WTC11 (cell line): ENCODE measurements at places on chromosomes 3 and 15. TPM values are rescaled to one million over a fixed set of nuclear protein-coding genes. Genes with fewer than 3 reads are reported as not detected.
A peak's percentile ranks its signal among the peaks of the same experiment; 100 is the strongest.

The PFN2 gene
- 158 to 174 TPM (median 161 TPM) in 3 replicates for total RNA-seq

The ATP8B4 gene
- 0.23 to 0.37 TPM (median 0.27 TPM) in 3 replicates for total RNA-seq

The RARB gene
- total RNA-seq: 0.14 TPM in 1 of 3 replicates, not detected in the others

DNA sequence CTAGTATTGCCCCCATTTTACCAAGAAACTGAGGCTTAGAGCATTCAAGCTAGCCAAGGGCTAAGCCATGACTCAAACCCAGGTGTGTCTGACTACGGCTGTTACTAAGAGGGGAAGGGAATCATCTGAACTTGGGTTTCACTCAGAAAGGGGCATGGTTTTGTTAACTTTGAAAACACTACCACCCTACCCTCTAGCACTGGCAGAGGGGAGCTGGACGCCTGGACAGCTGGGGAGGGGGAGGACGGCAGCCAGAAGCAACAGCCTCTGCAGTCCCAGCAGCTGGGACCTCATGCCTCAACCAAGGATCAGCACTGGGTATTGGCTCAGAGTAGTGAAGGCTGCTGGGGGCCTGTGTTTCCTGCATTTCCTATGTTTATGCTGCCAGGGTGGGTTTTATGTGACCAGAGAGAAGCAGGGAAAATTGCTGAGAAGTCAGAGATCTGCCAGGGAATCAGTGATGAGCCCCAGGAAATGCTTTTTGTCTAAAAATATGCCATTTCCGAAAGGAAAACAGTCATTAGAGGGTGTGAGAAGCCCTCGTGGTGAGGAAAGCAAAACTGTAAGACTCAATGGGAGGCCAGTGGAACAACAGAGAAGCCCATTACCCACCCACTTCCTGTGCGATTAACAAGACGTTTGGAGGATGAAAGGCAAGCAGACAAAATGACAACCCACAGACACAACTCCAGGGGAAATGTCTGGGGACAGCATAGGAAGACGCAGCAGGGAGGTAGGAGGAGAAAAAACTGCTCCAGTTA, 41.2 kb downstream of the LIPC start:
- H3K4me1 ChIP-seq: peaks cover 22% of the 10 kb centered on the region
- H3K36me3 ChIP-seq: no peaks in the 10 kb centered on the region
- H3K27ac ChIP-seq: peak overlapping the region; percentile 54; the same call in 1 of the 2 replicates
- no peaks in the 10 kb centered on the region for H3K27me3 ChIP-seq
- no peak for DNase-seq

- no peak for DNase-seq
- no peak overlapping the region for H3K27ac ChIP-seq
- H3K36me3 ChIP-seq: no peaks in the 10 kb centered on the region
- H3K27me3 ChIP-seq: no peaks in the 10 kb centered on the region
Measured at GRCh38 chr15:58504674-58505234, 73.0 kb downstream of the LIPC start.

GRCh38 chr3:154625756-154626155, 195.8 kb upstream of the GPR149 start:
- H3K4me1 ChIP-seq: no peaks in the 10 kb centered on the region
- H3K36me3 ChIP-seq: peaks cover 1% of the 10 kb centered on the region
- H3K4me3 ChIP-seq: no peak overlapping the region
- H3K27ac ChIP-seq: no peak overlapping the region

The ESYT3 gene
- 4.4 to 6.4 TPM (median 5.7 TPM) in 3 replicates for total RNA-seq

The PLA2G4E gene
- total RNA-seq: 0.02 TPM in 1 of 3 replicates, not detected in the others

The IGDCC3 gene
- total RNA-seq: 49.2 to 53.5 TPM (median 53.5 TPM) in 3 replicates

DNA sequence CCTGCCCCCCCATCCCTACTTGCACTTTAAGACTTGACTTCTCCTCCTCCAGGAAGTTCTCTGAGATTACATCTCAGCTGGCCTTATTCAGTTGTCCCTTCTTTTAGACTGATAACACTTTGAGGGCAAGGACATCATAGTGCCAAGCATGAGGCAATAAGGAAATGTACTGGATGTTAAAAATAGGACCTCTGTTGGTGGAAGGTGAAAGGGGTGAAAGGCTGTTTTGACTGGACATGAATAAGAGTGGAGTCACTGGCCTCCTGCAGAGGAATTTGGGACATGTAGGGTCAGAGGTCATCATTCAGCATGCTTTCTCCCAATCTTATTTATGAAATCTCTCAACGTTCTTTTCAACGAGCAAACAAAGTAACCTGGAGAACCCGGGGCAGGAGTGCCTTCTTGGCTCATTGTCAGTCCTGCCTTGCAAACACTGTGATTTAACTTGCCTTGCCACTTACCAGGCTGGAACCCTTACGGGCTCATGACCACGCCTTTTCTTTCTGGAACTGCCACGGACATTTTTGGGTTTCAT, 38.6 kb downstream of the TRIM71 start:
- no peaks in the 10 kb centered on the region for H3K27me3 ChIP-seq
- peaks cover 90% of the 10 kb centered on the region for H3K4me1 ChIP-seq
- no peak for DNase-seq
- peaks cover 7% of the 10 kb centered on the region for H3K36me3 ChIP-seq

The DUOX2 gene
- total RNA-seq: 0.13 to 0.27 TPM (median 0.14 TPM) in 3 replicates

DNA sequence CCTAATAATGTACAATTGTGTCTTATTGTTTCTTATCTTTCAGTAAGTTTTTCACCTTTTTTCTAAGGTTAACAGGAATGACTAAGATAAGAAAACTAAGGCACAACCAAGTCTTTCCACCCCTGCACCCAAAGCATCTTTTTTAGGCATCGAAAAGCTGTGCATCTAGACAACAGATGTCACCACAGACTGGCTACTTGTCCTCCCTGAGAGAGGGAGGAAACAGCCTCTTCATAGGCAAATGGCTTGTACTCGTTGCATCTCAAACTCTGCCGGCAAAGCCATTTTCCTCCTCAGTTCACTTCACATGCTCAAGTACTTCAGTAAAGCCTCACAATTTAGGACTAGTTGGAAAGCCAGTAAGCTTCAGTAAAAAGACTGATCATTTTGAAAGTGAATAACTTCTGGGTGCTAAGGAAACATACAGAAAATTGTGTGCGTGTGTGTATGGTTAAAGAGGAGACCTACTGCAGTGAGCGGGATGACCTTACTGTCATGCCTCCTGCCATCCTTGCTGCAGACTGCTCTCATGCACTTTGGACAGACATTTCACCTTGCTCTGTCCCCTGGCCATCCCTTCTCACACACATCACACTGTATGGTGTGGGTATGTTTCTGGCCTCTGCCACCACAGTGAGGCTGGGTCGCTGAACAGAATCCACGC, 36.5 kb upstream of the HACD2 start:
- H3K4me3 ChIP-seq: no peak overlapping the region
- peaks cover 25% of the 10 kb centered on the region for H3K4me1 ChIP-seq
- H3K27me3 ChIP-seq: no peaks in the 10 kb centered on the region
- peak overlapping the region; percentile 32; the same call in 1 of the 2 replicates for H3K27ac ChIP-seq
- H3K36me3 ChIP-seq: no peaks in the 10 kb centered on the region

GRCh38 chr3:136699271-136699828, 52.8 kb downstream of the STAG1 start:
- peaks cover 30% of the 10 kb centered on the region for H3K4me1 ChIP-seq
- no peaks in the 10 kb centered on the region for H3K27me3 ChIP-seq
- no peak overlapping the region for H3K4me3 ChIP-seq
- no peak for DNase-seq
- H3K36me3 ChIP-seq: peaks cover 25% of the 10 kb centered on the region

The KCNH8 gene
- total RNA-seq: 2.5 to 2.8 TPM (median 2.8 TPM) in 3 replicates

DNA sequence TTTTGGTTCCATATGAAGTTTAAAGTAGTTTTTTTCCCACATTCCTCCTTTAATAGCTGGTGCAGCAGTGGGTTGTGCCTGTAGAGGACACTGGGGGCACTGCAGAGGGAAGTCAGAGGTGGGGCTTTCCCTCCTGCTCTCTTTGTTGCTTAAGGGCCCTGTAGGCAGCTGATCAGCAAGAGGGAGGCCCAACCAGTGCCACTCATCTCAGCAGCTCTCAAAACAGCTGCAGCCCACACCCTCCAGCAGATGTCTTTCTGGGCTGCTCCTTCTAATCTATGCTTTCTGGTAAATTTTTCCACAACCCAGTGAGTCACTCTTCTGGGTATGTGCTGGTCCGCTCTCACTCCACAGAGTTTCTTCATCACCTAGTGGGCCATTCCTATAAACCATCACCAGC, 263.8 kb downstream of the FEZF2 start:
- peaks cover 14% of the 10 kb centered on the region for H3K4me1 ChIP-seq
- H3K36me3 ChIP-seq: peaks cover 6% of the 10 kb centered on the region
- no peak overlapping the region for H3K27ac ChIP-seq
- peak; percentile 38 for DNase-seq
